ENCODE measurements at places on chromosomes 12 and 14. TPM values are rescaled to one million over a fixed set of nuclear protein-coding genes. Genes with fewer than 3 reads are reported as not detected.
A peak's percentile ranks its signal among the peaks of the same experiment; 100 is the strongest.

DNA sequence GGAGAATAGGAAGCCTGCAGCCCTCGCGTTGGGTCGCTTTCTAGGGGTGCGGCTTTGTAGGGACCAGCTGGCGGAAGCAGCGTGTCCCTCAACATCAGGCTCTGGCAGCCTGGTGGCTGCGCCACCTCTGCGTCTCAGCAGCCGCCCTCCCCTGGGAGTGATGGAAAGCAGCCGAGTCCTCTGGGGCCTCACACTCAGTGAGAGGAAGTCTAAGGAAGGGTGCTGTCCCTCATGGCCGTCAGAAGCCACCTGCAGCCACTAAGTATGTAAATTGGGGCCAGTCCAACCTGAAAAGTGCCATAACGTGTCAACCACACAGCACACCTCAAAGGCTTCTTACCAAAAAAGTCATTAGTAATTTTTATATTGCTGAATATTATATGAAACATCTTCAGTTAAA, 80.3 kb downstream of the WDR20 start:
- DNase-seq: no peak

- DNase-seq: no peak
These were observed 749.0 kb downstream of the MED13L start for GRCh38 chr12:115528466-115528865.

DNA sequence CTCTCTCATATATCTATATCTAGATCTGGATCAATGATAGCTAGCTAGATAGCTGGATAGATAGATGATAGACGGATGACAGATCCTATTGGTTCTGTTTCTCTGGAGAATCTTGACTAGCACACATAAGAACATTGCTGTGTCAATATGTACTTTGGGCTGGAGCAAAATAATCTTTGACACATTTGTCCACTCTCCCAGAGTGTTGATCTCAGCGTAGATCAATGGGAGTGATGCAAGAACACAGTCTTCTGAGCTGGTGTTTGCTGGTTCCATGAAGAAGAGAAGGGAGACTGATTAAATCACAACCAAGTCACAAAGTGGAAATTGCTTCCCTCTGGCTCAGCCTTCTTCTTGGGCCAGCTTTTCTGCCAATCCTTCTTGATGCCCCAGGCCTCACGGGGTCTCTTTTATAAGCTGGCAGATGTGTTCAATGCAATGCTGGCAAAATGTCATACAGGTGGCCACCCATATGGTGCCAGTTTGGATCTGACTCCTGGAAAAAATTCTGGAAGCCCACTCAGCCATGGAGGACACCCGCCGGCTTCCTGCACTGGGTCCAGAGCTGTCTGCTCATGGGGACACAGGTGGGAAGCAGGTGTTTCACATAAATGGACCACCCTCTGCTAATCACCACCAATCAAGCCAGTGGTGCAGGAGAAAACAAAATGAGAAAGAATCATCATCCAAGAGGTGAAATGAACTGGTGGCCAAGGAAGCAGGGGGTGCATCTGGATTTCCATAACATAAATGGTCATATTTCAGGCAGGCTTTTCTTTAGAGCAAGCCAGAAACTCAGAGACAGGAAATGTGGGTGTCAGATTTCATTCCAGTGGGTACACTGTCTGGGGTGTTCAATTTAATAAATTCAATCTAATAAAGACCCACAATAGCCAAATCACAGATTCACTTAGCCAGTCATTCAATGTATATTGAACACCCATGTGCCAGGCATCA, 310.3 kb downstream of the DPF3 start:
- DNase-seq: no peak

GRCh38 chr12:89490922-89491321, 33.7 kb downstream of the GALNT4 start:
- no peak for DNase-seq

The BCL2L14 gene
- 14.5 TPM for total RNA-seq

DNA sequence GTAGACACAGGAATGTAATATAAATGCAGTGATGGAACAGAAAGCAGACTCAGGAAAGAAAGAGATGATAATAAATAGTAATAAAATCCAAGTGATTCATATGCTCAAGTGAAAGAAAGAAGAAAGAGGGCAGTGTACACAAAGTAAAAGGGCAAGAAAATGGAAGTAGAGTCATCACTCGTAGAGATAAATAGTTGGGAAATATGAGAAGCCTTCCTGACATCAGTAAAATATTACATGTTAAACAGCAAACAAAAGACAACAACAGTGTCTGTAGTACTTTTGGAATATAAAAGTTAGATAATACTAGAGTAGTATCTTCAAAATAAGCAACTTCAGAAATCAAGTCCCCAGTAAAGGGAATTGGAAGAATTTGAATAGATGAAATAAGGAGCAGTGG, 412.3 kb downstream of the RAD51B start:
- no peak for DNase-seq

DNA sequence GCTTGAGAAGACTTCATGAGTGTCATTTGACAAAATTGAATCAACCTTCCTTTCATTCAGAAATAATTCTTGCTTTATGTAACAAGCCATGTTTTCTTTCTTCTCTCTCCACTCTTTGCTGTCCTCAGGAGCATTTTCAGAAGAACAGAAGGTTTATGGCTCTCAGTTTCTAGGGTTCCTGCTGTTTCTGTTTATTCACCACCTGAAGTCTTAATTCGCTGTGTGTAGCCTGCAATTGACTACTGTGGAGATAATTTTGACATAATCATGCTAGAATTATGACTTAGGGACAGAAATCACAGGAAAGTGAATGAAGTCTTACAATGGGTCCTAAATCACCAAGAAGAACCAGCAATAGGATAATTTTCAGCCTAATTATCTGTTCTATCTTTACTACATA, 7.2 kb upstream of the PLEKHG7 start:
- no peak for DNase-seq

GRCh38 chr12:19260135-19260534, 130.6 kb downstream of the PLEKHA5 start:
- DNase-seq: no peak

The SPTLC2 gene
- 4.9 TPM for total RNA-seq

DNA sequence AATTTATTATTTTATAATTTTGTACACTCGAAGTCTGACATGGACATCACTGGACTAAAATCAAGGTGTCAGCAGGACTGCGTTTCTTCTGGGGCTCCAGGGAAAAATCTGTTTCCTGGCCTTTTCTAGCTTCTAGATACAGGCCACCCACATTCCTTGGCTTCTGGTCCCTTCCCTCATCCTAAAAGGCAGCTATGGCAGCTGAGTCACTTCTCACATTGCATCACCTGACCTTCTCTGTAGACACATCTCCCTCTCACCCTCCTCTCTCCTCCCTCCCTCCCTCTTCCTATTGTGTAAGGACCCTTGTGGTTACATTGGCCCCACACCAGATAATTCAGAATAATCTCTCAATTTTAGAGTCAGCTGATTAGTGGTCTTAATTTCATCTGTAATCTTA, 92.4 kb downstream of the RPS6KA5 start:
- DNase-seq: no peak

The PRB4 gene
- not detected for total RNA-seq

- DNase-seq: peak; percentile 52
These were observed 386 bp downstream of the HDAC7 start for GRCh38 chr12:47819138-47819895.

- DNase-seq: peak; percentile 17
These were observed 181.0 kb downstream of the MON2 start for GRCh38 chr12:62647586-62647985.

DNA sequence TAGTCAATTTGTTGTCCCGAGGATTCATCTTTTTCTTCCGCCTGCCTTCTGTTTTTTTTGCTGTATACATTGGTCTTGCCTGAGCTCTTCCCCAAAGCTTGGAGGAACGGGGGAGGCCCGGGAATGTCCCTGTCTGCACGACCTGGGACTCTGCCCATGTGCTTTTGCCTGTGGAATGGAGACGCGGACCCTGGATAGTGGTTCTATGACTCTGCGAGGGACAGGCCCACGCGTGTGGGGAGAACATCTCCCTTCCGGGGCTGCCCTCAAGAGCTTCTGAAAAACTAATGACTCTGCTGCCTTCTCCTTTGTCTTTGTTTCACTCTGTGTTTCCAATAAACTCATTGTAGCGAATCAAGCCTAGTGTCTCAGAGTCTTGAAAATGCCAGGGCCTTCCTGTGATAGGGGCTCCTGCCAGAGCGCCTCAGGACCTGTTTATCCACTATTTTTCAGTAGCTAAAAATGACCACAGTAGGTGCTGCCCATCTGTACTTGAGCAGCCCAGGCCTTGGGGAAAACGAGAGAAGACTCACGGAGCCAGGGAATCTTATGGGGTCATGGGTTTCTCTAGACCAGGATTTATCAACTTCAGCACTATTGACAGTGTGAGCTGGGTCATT, 12.3 kb downstream of the KRT83 start:
- DNase-seq: no peak

GRCh38 chr12:57719777-57720605, 18.6 kb downstream of the AGAP2 start:
- DNase-seq: no peak

The PIWIL1 gene
- not detected for total RNA-seq

The EML1 gene
- total RNA-seq: 34.6 TPM

GRCh38 chr12:32548691-32549281, 130.3 kb upstream of the DNM1L start:
- peak; percentile 23 for DNase-seq

DNA sequence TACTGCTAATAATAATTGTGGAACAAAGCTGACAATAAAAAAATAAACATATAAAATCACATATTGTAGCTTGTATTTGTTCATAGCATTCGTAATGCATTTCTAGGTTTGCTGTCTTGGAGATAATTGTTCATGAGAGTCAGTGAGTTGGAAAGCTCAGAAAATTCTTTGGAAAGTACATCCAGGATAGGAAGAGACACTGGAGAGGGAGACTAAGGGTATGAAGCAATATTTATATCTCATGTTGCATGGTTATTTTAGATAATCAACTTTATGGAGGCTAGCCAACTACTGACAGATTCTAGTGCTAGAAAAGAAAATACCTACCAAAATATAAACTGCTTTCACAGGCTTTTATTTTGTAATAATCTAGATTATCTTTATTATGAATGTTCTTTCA, 1095.2 kb downstream of the FSCB start:
- DNase-seq: no peak

DNA sequence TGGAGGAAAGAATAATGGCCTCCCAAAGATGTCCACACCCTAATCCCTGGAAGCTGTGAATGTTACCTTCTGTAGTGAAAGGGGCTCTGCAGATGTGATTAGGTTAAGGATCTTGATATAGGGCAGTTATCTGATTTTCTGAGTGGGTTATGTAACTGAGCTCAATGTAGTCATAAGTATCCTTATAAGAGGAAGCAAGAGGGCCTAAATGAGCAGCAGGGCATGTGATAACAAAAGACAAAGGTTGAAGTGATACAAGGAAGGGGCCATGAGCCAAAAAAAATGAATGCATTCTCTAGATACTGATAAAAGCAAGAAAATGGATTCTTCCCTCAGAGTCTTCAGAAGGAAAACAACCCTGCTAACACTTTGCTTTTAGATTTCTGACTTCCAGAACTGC, 78.8 kb downstream of the OSBPL8 start:
- DNase-seq: no peak

- no peak for DNase-seq
These were observed 71.8 kb upstream of the TMX1 start for GRCh38 chr14:51168215-51168613.

The TMTC2 gene
- 10.4 TPM for total RNA-seq

- no peak for DNase-seq
These were observed 1.7 kb downstream of the HAL start for GRCh38 chr12:95994476-95994875.

The KRT77 gene
- not detected for total RNA-seq

- no peak for DNase-seq
These were observed 57.5 kb downstream of the ARHGAP5 start for GRCh38 chr14:32134448-32135097.

GRCh38 chr12:2583642-2584401, 210.9 kb upstream of the FKBP4 start:
- DNase-seq: no peak

DNA sequence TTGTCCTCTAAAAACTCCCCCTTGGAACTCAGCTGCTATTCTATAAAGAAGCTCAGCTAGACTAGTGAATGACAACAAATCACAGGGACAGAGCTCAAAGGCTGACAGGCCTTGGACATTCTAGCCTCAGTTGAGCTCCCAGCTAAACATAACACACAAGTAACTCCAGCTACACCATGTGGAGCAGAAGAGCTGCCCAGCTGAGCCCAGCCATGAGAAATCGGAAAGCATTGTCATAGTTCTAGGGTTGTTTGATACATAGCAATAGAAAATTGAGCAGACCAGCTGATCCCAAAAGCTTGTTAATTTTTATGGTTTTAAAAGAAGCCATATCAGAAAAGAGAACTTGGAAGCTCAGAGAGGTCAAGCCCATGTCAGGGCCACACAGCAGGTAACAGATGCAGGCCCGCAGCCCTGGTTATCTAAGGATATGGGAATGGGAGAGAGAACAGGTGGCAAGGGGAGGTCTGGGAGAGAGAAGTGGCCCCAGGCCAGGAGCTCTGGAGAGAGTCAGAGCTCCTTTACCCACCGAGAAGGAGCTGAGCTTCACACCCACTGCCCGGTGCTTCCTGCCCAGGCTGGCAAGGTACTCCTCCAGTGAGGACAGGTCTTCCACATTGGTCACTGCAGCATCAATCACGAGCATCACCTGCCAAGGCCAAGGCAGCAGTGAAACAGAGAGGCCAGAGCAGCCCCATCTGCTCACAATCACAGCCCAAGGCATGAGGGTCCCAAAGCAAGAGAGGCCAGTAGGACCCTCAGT, 2.9 kb downstream of the NGB start:
- DNase-seq: no peak

GRCh38 chr14:26917086-26917485, 319.3 kb upstream of the NOVA1 start:
- no peak for DNase-seq

DNA sequence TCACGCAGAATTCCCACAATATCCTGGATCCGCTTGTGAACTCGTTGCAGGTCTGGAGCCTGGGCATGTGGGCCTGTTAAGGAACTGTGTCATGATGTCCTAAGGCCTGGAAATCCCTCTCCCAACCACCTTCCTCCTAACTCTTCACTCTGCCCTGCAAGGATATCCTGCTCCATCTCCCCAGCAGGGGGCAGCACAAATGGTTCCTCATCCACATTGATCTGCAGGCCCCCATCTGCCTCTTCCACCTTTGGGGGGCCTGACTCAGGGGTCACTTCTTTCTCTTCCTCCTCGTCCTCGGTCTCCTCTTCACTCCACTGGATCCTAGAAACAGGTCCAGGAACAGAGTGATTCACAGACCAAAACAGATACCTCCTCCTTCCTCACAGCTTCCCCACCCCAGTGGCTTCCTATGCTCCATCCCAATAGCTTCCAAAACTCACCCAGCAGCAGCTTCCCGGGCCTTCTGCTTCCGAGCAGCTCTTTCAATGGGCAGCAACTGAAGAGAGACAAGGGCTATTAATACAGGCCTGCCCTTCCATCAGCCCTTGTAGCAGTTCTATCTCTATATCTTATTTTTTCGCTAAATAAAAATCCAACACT, 4.5 kb downstream of the NOP2 start:
- DNase-seq: peak; percentile 64

DNA sequence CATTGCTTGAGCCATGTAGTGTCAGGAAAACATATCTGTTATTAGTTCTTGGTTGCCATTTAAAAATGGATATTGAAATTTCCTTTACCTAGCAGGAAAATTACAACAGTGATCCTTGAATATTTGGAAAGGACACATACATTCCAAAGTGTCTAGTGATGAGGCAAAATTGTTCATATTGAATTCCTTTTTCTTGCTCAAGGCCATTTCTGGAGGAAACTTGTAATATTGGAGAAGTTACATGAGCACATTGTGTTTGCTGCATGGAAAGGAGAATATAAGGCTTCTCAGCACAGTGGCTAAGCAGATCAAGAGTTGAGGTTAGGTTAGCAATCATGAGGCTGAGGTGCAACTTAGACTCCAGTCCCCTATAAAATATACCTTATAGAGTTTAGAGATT, 121.9 kb downstream of the PDE3A start:
- no peak for DNase-seq

The MBIP gene
- 5.6 TPM for total RNA-seq

- DNase-seq: no peak
These were observed 32.5 kb downstream of the BRMS1L start for GRCh38 chr14:35858521-35859209.
